Activated CD8-positive, alpha-beta memory T cell treated with anti-CD3 and anti-CD28 coated beads, Interleukin-2, amount 10 ng/mL, durations not matched to agents 7 days and 5 days (primary cell): ENCODE measurements at places on chromosomes 2 and 18. TPM values are rescaled to one million over a fixed set of nuclear protein-coding genes. Genes with fewer than 3 reads are reported as not detected.

The SH3BP4 gene
- total RNA-seq = not detected

- no peak for DNase-seq
Observed at GRCh38 chr2:75666911-75667310, 20.3 kb downstream of the MRPL19 start.

- no peak for DNase-seq
Observed at GRCh38 chr18:78296166-78296565, 683.5 kb upstream of the SALL3 start.

DNA sequence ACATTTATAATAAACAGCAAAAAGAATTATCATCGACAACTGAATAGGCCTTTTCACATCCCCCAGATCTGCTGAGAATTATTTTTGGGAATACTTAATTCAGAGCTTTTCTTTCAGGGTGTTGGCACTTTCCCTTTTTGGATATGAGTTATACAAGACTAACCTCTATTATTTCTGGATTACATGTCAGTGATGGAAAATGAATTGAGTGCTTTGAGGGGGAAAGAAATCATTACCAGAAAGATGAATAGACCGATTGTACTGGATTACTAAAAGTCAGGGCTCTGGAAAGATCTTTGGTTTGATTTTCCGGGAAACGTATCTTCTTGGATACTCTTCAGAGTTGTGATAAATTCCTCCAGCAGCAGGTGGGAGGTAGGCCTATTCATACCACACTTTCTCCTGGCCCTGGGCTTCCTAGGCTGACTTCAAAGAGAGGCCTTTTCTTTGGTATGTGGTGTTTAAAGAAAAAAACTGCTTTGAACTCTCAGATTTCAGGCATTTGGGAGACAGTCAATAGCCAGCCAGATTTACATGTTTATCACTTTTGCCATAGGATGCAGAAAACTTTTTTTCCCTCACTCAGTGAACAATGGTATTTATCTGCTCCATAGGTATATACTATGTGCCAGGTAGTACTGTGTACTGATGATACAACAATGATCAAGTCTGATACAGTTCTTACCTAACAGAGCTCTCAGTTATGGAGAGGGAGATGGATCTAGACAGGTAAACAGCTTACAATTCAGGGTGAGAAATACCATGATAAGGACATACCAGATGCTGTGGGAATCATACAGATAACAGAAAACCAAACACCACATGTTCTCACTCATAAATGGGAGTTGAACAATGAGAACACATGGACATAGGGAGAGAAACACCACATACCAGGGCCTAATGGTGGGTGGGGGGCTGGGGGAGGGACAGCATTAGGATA, 63.3 kb upstream of the ACTR3 start:
- DNase-seq = no peak

DNA sequence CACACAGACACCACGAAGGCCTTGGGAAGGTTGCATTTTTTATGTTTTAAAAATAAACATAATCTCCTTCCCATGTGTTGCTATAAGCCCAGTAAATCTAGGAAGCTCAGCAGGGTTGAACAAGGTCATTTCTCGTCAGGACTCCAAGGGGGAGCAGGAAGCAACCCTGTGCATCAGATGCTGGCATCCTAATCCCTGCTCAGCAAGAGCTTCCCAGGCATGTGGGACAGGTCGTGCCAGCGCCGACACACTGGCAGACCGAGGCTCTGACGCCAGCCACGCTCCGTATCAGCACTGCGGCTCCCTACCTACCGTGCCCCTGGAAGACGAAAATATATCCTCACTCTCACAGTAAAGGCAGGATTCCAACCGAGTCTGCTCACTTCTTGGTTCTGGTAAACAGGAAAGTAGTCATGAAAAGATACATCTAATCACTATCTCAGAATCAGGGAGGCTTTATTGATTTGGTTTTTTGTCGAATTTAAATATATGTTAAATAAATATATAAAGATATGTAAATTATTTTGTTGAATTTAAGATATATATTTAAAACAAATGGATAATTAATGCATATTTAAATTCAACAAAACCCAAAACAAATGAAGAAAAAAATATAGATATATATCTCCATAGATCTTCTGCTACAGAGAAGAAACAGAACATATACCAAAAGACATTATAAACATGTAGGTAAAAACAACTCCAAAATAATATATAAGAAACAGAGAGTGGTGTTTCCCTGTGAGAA, 61.4 kb downstream of the TXNL1 start:
- no peak for DNase-seq

DNA sequence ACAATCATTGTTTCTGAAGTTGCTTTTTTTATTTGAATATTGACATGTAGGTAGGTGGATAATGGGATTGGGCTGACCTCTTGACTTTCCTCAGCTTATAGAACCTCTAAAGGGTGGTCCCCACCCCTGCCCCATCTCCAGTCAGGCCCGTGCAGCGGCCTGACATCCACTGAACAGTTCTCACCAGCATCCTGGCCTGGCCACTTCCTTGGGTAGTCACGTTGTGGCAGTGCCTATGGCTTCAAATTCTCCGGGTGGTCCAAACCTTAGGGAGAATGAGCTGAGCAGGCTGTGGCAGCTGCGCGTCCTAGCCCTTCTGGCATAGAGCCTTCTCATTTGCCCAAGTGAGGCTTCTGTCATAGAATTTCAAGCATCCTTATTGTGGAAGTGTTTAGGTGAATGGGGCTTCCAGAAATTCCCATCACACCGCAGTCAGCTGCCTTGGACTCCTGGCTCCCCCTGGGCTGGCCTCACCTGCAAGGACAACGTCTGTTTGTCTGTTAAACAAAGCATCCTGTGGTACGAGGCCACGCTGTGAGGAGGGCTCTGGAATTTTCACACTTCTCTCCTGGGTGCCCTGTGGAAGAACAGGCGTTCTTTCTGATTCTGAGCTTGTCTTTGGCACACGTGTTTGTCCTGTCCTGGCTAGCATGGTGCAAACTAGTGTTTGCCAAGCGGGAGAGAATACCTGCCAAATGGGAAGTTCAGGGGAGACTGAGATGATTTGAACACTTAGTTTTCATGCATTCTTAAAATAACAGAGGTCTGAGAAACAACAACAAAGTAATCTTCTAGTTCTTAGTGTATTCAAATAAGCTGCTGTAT, 31.8 kb upstream of the OTOS start:
- DNase-seq = no peak

DNA sequence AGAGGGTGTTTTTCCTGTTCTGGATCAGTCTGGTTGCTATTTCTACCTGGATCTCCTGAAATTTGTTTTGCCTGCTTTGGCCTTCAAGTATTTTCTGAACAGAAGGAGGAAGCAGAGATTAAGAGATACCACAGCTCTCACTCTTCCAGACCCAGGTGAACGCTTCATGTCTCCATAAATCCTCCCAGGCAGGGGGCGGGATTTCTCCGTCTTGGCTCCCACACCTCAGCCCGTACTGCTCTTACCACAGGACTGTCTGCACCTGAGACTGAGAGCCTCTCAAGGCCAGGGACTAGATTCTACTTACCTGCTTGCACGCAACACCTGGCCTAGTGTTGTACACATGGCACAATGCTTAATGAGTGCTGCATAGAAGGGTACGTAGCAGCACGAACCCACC, 59.9 kb upstream of the LRPPRC start:
- no peak for DNase-seq

The EGR4 gene
- total RNA-seq = 0.09 TPM

DNA sequence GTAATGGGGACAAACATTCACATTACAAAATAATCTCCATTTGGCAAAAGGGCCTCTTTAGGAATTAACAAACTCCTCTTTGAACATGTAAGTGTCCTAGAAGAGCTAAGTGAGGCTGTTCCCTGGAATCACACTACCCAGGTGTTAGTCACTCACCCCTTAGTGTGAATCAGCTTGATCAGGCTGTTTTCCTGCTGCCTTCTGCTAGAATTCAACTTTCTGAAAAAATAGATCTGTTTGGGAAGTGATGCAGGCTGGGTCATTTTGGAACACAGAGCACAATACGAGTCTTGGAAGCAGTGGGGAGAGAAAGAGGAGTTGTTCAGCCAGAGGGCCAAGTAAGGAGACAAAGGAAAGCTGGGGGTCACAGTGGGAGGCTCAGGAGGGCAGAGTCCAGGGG, 40.0 kb downstream of the TTC32 start:
- DNase-seq = no peak

The SKOR2 gene
- not detected for total RNA-seq

- no peak for DNase-seq
Observed at GRCh38 chr2:120508567-120509041, 162.7 kb downstream of the INHBB start.

DNA sequence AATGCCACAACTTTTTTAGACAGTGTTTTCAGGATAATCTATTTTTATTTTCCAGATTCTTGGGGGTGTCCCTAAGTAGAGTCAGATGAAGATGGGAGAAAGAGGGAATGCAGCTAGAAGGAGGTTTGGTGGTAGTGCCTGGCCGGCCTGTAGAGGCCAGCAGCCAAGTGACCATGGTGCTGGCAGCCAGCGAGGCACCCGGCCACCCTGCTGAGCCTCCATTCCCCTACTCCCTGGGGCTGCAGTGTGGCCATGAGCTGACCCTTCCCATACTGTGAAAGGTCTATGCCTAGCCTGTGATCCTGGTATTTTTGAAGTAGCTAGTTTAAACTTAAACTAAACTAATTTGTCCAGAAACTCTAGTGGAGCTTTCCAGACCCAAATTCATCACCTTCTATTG, 268.6 kb downstream of the CYRIA start:
- DNase-seq = no peak

The TDRD15 gene
- not detected for total RNA-seq

The SERPINB12 gene
- not detected for total RNA-seq

The CCDC102B gene
- 2.1 TPM for total RNA-seq

DNA sequence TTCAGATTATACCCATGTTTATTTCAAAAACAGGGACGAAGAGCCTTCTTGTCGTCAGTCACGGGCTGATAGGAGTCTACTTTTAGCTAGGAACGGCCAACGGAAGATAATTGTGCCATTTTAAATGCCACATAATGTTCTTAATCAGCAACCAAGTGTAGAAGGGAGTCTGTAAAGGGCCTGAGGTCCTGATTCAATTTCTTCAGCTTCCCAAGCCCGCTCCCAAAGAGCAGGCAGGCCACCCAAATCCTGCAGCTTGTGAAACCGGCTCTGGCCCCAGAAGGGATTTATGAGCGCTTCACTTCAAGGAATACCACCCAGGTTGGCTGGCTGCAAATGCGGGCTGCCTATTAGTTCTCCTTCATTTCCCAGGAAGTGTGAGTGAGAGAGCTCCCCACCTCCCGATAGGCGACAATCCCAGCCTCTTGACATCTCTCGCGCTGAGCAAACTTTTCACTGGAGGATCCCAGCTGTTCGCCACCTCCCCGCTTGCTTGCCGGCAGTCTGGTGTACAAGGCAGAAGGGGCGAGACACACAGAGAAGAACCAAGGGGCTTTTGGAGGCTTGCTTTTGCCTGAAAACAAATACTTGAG, 272.9 kb downstream of the CDH20 start:
- DNase-seq = no peak

The INPP1 gene
- total RNA-seq = 18.9 TPM

GRCh38 chr2:234462218-234462992, 34.5 kb downstream of the ARL4C start:
- DNase-seq = no peak

- DNase-seq = no peak
Observed at GRCh38 chr18:41949206-41949920, 5.7 kb upstream of the PIK3C3 start.

- DNase-seq = no peak
Observed at GRCh38 chr18:55783921-55784320, 195.9 kb upstream of the TCF4 start.

GRCh38 chr2:151786483-151786882, 41.7 kb downstream of the ARL5A start:
- no peak for DNase-seq

- no peak for DNase-seq
Observed at GRCh38 chr18:8375249-8375648, 234.0 kb upstream of the RAB12 start.

DNA sequence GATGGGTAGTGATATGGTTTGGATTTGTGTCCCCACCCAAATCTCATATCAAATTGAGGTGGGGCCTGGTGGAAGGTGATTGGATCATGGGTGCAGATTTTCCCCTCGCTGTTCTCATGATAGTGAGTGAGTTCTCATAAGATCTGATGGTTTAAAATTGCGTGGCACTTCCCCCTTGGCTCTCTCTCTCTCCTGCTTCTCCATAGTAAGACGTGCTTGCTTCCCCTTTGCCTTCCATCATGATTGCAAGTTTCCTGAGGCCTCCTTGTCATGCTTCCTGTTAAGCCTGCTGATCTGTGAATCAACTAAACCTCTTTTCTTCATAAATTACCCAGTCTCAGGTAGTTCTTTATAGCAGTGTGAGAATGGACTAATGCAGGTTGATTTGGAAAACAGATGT, 223.2 kb upstream of the APCDD1 start:
- DNase-seq = no peak

The IMMT gene
- 162 TPM for total RNA-seq

GRCh38 chr2:54574107-54574859, 118.2 kb downstream of the SPTBN1 start:
- DNase-seq = peak; percentile 90

The RPRM gene
- total RNA-seq = not detected

- no peak for DNase-seq
Observed at GRCh38 chr2:82675186-82675585, 1783.9 kb downstream of the SUCLG1 start.

DNA sequence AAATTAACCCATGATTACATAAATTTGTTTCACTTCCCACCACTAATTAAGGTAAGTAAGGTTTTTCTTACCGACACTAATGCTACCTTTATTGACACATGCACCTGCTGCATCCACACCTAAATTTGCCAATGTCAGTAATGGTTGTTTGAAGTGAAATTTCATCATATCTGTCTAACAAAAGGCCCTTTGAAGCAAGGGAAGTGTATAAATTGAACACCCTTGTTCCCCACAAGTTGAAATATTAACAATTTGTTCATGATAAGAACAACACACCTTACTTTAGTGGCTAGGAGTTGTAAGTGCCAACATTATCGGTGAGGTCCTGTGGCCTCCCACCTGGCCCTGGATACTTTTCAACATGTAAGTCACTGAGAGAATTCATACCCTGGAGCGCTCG, 116.3 kb upstream of the CDCA7 start:
- no peak for DNase-seq

The ASNSD1 gene
- 30.7 TPM for total RNA-seq

The CYB5A gene
- total RNA-seq = 27.1 TPM

GRCh38 chr2:174607989-174608865, 10.6 kb upstream of the WIPF1 start:
- DNase-seq = peak; percentile 61

DNA sequence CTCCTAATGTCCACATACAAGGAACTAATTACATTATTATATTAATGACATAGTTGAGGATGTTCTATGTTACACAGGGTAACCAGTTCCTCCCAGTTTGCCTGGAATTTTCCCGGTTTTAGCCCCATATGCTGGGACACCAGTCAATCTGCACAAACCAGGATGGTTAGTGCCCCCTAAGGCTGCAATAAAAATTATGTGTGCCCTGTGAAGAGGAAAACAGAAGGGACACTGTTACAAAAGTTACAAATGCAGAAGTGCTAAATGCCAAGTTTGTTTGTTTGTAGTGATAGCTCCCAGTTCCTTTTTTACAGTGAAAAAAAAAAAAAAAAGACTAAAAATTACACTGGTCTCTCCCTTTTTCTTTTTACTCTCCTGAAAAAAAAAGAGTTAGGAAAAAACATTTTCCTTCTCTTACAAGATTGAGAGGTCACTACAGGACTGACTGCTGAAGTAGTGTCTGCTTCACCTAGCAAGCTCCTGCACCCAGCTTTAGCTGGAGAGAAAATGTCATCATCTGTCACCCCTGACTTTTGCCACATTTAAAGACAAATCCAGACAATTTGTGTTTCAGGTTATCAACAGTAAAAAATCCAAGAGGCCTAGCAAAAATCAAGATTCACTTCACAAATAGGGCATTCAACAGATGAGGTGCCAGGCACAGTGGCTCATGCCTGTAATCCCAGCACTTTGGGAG, 3.2 kb downstream of the ANKRD44 start:
- no peak for DNase-seq

The ZNF804A gene
- total RNA-seq = not detected

The TMEM247 gene
- not detected for total RNA-seq
